ENCODE measurements at places on chromosomes 11 and 22.

GRCh38 chr22:19965771-19966709 is 24.4 kb upstream of the TXNRD2 start:
- DNase-seq = no peak

DNA sequence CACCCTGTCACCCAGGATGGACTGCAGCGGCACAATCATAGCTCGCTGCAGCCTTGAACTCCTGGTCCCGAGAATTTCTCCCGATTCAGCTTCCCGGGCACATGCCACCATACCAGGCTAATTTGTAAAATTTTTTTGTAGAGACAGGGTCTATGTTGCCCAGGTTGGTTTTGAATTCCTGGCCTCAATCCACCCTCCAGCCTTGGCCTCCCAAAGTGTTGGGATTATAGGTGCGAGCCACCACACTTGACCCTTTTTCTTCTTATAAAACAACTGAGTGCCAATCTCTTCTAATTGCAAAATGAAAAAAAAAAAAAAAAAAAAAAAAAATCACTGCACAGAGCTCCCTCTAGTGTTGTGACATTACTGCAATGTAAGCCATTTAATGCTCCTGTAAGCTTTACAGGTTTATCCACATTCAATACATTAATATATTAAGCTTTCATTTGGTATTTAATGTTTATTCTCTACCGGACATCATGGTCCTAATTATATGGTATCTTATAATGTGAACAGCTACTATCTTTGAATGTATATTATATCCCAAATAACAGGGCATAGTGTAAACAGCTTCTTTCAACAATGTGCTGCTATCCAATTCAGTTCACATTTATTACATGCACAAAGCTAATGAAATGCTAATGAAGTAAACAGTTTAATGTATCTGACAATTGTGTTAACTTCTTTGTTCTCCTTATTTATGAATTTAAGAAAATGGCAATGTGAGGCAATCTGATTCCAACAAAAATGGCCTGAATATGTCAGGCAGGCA is 44.6 kb downstream of the COPB1 start:
- DNase-seq = no peak

GRCh38 chr22:39457556-39458443 is 988 bp downstream of the MGAT3 start:
- no peak for DNase-seq

GRCh38 chr11:134139873-134140331 is 71.0 kb downstream of the JAM3 start:
- peak; percentile 37 for DNase-seq

DNA sequence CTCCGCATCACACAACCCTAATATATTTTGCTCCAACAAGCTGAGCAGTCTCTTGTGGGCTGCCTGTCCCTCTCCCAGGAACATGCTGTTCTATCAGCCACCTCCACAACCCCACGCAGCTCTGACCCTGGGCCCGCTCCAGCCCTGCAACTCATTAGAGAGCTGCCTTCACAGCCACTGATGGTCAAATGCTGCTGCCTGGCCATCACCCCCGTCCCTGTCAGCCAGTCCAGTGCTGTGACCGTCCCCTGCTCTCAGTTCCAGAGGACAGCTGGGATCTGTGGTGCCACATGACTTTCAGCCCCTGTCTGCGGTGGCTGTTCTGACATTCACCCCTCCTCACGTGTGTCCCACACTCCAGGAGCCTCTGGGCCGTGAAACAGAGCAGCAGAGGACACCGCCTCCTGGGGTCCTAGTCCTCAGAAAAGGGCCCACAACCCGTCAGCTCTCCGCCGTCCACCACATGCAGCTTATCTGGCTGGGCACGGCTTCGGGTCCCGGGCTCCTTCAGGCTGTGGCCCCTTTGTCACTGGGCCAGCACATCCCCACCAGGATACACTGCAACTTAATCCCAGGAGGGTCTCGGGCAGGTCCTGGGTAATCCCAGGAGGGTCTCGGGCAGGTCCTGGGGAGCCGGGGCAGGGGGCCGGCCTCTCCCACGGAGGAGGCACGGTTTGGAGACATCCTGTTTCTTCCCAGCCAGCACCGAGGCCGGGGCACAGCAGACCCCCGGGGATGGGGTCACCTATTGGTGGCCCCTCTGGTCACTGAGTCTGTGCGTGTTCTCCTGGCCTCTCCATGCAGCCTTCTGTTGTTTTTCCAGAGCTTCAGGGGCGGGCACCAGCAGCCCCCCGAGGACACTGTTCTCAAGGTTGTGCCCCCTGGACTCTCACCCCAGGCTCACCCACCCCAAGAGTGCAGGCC is 15.1 kb downstream of the CRELD2 start:
- DNase-seq = no peak

DNA sequence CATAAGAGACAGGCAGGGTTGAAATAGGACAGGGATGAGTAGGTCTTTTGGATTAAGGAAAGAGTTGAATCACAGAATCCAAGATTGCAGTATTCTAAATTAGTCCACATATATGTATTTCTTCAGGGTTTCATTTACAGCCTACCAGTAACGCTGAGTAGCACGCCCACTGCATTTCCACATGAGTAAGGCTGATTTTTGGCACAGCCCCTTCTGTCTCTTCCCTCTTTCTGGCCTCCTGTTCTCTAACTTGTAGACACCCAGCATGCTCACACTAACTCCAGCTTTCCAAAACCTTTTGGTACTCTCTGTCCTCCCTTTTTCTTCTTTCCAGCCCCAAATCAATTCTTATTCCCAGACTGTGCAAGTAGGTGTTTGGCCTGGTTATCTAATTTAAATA is 3.7 kb upstream of the SIK2 start:
- no peak for DNase-seq

- DNase-seq = no peak
Measured at GRCh38 chr11:640021-640706, 3.1 kb downstream of the DRD4 start.
